ENCODE measurements at places on chromosomes 3 and 15.

- no peak for DNase-seq
These were observed 454.0 kb upstream of the ARHGEF26 start for GRCh38 chr3:153666991-153667740.

- no peak for DNase-seq
These were observed 84.3 kb upstream of the PRTG start for GRCh38 chr15:55827204-55827603.

- DNase-seq = no peak
These were observed 387.3 kb downstream of the EPHA3 start for GRCh38 chr3:89494734-89495133.

DNA sequence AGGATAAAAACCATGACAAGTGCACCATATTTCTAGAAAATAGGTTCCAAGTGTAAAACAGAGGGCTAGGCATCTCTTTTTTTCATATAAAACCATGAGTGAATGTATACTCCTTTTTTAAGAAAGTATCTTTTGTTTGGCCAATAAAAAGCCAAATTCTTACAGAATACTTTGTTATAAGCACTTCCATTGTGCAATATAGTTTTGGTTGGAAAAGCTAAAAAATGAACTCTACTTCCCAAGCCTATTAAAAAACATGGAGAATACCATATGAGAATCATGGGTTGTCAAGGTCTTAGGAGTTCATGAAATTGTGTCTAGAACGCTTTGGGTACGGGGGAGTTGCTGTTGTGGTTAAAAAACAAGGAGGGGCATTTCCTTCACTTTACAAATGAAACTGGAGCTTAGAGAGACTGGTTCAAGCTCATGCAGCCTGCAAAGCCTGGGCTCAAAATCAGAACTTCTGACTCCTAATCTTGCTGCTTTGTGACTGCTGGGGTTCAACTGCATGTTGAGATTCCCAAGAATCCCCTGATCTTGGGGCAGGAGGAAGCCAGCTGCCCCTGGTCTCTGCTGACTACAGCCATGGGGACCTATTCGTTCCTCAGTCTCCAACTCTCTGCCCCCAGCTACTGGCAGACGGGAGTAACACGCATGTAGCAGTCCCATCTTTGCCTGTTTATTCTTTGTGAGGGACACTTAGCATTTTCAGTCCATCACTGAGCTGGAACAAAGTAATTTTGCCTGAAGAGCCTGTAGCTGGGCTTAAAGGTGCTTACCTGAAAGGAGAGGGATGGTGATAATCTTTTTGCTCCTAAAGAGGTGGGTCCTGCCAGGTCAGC is 229.1 kb downstream of the CHST2 start:
- DNase-seq = no peak

DNA sequence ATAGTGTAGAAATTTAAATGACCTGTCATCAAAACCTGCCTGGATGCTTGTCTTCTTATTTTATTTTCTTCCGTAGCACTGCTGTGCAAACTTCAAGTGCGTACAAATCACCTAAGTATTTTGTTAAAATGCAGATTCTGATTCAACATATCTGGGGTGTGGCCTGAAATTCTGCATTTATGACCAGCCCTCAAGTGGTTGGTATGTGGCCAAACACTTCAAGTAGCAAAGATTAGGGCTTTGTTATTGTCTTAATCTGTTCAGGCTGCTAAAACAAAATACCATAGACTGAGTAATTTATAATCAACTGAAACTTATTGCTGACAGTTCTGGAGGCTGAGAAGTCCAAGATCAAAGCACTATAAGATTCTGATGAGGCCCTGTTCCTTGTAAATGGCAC is 97.6 kb upstream of the LRRC3B start:
- DNase-seq = no peak

GRCh38 chr3:122908251-122908650 is 113.4 kb downstream of the SLC49A4 start:
- DNase-seq = no peak

- DNase-seq = no peak
These were observed 127.6 kb upstream of the LPP start for GRCh38 chr3:188026191-188026968.

GRCh38 chr3:172982736-172983364 is 158.2 kb downstream of the SPATA16 start:
- no peak for DNase-seq

DNA sequence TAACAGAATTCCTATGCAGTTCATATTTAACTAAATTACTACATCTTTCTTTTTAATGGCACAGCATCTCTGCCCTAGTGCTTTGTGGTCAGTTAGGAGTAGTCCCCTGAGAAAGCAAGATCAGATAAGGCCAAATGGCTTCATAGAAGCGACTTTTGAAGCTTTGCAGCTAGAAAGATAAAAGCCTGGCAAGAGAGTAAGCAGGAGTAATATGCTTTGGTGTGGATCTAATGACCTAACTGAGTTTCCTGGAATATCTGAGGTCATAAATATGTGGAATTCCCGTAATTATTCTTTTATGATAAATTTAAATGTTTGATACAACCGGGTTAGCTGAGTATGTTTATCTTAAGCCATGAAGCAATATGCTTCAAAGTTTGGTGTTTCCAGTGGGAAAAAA is 374.9 kb upstream of the LRRC3B start:
- no peak for DNase-seq

- DNase-seq = no peak
These were observed 505.6 kb upstream of the THBS1 start for GRCh38 chr15:39075311-39075710.

GRCh38 chr3:174218016-174218415 is 641.1 kb upstream of the NAALADL2 start:
- DNase-seq = no peak
